Kidney epithelial cell (primary cell): ENCODE measurements at places on chromosomes 5 and 9. TPM values are rescaled to one million over a fixed set of nuclear protein-coding genes. Genes with fewer than 3 reads are reported as not detected.

Gene GGTA1
- not detected in 2 replicates for total RNA-seq

Gene ACTBL2
- total RNA-seq, result 1.3 and 1.5 TPM in 2 replicates

Gene LECT2
- not detected in 2 replicates for total RNA-seq

Gene ALDH1B1
- 87.2 and 93.9 TPM in 2 replicates for total RNA-seq

Gene ZFP37
- 0.58 and 0.68 TPM in 2 replicates for total RNA-seq

Gene ADAMTS16
- total RNA-seq, result 1.8 and 2.8 TPM in 2 replicates

Gene PCDHA9
- under 0.01 TPM in 2 replicates for total RNA-seq
